MV-4-11 (cell line): ENCODE measurements at places on chromosomes 5 and 9.
A peak's percentile ranks its signal among the peaks of the same experiment; 100 is the strongest.

- no peak for DNase-seq
Measured at GRCh38 chr5:149352169-149352568, 5.7 kb upstream of the PCYOX1L start.

- no peak for DNase-seq
Measured at GRCh38 chr5:113232667-113233066, 202.1 kb downstream of the TSSK1B start.

GRCh38 chr5:38601133-38601862 is 44.9 kb upstream of the LIFR start:
- peak; percentile 34 for DNase-seq

GRCh38 chr5:80220245-80220897 is 35.5 kb downstream of the SERINC5 start:
- DNase-seq: no peak

DNA sequence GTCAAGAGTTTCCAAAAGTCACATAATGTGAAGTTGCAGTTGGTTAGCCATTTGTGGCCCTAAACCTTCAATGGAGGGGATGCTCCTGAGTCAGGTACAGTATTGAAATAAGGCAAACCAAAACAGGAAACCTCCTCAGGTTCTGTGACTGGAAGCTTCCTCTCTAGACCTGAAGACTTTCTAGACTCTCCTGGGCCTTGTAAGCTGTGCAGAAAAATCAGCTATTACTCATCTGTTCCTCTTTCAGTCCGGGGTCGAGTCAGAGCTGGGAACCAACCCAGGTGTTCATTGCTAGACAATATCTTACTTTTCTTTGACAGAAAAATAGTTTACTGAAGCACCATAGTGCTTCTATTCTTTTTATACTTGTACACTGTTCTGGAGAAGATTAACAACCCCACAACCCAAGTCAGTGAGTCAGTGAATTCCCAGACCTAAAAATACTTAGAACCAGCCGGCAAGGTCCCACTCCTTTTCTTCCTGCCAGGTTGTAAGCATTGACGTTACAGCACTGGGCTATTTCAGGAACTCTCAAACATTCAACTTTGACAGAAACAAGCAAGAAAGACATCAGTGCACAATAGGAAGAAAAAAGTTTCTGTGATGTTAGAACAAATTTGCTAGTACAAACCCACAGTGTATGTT is 47.3 kb downstream of the FSTL4 start:
- no peak for DNase-seq

- no peak for DNase-seq
Measured at GRCh38 chr9:88498880-88499279, 36.1 kb upstream of the NXNL2 start.

- peak; percentile 86 for DNase-seq
Measured at GRCh38 chr5:1555011-1555807, 31.4 kb upstream of the LPCAT1 start.

- no peak for DNase-seq
Measured at GRCh38 chr5:65120371-65120967, 351.7 kb downstream of the CWC27 start.

DNA sequence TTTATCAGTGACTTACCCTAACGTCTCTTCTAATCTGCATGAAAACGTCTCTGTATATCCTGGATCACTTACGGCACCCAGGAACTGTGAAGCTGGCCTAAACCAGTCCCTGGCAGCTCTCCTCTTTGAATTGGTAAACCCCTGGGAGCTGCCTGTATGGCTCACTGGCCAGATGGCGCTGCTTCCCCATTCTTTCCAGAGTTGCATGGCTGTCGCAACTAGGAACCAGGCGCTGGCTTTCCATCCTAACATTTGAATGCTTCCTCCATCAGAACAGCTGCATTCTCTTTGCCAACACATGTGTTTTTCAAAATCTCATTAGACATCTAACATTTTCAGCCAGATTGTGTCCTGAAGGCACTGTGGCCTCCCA is 8.0 kb upstream of the PCA3 start:
- DNase-seq: peak; percentile 68
